ENCODE measurements at places on chromosomes 13 and 19.

DNA sequence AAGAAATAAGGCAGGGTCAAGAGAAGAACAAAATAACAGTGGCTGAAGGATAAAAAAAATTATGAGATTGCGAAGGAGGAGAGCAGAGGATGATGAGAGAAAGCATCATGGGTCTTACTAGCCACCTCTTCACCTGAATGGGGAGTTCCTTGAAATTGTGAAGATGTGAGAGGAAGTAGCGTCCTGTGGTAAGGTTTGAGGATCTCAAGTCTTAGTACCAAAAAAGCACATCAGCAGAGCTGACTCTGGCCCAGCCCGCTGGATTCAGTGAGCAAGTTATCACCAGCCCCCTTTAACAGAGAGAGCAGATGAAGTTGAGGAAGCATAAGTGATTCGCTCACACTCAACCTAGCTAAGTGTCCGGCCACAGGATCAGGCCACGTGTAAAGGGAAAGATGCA, 61.8 kb downstream of the RXFP2 start:
- no peak for DNase-seq

- no peak for DNase-seq
Measured at GRCh38 chr13:45422731-45423292, 4.6 kb upstream of the SLC25A30 start.

- DNase-seq, result no peak
Measured at GRCh38 chr13:109703250-109703649, 83.1 kb downstream of the IRS2 start.

DNA sequence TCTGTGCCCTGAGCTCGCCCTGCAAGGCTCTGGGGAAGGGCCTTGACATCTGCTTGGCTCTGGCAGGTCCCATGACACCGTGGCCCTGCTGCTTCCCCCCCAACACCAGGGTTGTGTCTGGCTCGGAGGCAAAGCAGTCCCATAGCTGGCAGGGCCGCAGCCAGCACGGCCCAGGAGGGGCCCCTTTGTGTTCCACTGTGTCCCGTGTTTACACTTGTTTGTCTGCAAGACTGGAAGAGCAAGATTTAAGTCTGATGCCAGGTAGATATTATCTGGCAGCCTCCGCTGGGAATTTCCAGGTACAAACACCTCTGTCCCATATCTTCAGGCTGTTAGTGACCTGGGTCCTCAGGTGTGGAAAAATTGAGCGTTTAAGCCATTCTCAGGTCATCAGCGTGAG, 44.3 kb downstream of the MCF2L start:
- no peak for DNase-seq

DNA sequence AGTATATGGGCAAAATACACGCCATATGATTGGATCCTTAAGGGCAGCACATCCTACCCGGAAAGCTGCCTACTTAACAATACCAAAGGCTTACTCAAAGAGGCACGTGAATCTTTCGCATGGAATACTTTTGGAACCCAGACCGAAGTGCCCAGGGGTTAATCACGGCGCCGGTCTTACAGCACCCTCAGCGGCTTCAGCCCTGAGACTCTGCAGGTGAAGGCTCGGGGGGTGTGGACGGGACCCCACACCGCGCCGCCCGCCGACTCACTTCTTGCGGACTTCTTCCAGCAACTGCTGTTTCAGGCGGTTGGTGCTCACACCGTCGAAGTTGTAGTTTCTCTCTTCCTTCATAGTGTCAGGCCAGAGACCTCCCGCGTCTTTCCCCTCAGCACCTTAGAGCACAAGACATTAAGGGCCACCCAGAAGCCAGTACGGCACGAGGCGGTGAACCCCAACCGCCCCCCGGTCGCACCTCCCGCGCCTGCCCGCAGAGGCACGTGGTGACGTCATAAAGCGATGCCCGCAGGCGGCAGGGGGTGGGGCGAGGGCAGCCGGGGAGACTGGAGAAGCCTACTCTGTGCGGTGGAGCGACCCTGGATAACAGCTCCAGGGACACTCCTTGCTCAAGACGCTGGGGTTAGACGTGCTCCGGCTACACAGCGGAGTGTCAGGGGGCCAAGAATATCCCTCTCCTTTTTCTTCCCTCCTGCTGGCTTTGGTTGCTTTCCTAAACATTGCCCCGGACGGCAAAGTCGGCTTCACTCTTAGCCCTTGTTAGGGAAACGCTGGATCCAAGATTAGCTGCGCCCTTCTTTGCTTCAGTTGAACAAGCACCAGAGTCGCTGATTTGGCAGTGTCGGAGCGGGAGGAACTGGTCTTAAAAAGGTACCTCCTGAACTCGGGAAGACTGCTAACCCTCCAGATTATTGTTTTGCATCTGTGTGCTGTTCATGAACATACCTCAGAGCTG, at the start of gene CCDC169:
Gene CCDC169, minus strand, starts transcription at position 449 of the 973 bp plus-strand sequence. Its CDS starts 95 bp downstream, at position 354.
- DNase-seq, result peak; percentile 40

DNA sequence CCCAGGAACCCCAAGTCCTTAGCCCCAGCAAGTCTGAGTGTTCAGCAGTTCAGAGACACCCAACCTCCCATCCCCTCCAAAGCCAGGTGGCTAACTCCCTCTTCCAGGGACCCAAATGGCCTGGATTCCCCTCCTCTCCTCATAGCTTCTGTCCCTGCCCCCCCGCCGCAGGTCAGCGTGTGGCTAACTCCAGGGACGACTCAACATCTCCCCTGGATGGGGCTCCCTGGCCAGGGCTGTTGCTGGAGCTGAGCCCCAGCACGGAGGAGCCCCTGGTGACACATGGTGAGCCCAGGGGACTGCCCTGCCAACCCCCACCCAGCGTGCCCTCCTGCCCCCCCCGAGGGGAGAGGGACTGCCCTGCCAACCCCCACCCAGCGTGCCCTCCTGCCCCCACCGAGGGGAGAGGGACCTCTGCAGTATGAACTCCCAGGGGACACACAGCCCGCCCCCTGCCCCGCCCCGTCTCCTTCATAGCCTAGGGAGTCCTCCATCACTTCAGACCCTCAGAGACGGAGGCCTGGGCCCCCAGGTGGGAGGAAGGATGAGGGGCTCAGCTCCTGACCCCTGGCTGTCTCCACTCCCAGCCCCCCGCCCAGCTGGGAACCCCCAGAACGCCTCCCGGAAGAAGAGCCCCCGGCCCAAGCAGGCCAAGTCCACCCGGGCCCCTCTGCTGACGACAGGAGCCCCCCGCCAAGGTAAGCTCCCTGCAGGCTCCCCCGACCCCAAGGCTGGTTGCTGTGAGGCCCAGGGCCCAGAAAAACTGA, 1.7 kb downstream of the SSC5D start:
- DNase-seq, result no peak

DNA sequence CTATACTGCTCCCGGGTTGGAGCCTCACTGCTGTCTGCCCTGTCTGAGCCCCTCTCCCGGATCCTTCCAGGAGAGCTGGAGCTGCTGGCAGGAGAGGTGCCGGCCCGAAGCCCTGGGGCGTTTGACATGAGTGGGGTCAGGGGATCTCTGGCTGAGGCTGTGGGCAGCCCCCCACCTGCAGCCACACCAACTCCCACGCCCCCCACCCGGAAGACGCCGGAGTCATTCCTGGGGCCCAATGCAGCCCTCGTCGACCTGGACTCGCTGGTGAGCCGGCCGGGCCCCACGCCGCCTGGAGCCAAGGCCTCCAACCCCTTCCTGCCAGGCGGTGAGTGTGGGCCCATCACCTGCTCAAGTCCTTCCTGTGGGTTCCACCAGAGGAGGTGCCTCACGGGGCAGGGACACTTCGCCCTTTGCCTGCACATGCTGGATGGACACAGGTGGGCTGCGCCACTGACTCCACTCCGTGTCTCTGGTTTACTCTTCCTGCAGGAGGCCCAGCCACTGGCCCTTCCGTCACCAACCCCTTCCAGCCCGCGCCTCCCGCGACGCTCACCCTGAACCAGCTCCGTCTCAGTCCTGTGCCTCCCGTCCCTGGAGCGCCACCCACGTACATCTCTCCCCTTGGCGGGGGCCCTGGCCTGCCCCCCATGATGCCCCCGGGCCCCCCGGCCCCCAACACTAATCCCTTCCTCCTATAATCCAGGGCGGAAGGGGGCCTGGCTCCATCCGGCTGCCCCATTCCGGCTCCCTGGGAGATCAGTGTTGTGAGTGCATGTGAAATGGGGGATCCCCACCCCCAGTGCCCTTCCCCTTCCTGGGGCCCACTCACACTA, 19.8 kb downstream of the EPN1 start:
- DNase-seq, result no peak

GRCh38 chr13:41188584-41188983, 5.8 kb downstream of the KBTBD7 start:
- DNase-seq, result no peak

DNA sequence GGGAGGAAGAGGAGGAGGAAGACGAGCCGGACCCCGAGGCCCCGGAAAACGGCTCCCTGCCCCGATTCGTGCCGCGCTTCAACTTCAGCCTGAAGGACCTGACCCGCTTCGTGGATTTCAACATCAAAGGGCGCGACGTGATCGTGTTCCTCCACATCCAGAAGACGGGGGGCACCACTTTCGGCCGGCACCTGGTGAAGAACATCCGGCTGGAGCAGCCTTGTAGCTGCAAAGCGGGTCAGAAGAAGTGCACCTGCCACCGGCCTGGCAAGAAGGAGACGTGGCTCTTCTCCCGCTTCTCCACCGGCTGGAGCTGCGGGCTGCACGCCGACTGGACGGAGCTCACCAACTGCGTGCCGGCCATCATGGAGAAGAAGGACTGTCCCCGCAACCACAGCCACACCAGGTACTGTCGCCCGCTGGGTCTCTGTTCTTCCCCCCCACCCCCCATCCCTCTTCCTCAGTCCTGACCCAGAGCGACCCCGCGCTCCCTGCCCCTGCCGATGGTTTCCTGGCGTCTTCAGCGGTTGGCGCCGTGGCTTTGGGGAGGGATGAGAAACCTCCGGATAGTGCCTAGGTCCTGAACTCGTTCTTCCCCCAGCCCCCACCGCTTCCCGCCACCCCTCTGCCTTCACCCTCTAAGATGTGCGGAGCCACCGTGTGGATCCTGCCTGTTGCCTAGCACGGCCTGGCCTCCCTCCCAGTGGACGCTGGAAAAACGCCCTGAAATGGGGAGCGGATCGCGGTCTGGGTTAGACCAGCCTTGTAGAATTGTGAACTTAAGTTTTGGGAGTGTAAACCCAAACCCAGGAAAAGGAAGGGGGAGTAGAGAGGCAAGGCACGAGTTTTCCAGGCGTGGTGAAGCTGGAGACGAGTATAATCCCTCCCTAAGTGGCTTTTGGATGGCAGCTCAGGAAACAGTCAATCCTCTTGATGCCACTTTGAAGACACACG, 1.5 kb downstream of the HS6ST3 start:
- no peak for DNase-seq

DNA sequence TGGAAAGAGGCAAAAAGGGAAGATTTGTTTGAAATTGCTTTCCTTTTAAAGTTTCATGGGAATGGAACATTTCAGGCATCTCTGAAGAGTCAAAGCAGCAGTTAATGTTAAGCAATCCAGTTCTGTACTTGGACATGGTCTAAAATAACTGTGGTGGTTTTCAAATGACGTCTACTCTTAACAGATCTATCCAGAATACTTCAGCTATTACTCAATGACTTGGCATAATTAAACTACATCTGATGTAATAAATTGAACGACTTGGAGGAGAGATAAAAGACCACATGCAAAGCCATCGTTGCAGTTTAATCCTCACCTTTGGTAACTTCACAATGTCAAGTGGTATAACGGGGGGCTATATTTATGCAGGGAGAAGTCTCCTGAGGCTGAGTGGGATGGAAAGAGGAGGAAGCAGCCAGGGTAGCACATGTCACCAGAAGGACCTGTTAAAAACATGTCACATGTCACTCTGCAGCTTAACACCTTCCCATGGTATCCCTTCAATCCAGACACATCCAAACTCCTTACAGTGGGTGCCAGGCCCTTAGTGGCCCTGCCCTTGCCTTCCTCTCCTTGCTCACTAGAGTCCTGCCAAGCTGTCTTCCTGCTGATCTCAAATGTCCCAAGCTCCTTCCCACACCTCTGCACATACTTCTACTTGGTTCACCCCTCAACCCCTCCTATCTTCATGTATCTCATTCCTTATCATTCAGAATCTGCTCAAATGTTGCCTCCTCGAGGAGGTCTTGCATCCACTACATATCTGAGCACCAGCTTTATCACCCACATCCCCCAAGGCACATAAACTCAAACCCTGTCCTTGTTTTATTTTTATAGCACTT, 327.8 kb downstream of the SUCLA2 start:
- peak; percentile 61 for DNase-seq

- DNase-seq, result no peak
Measured at GRCh38 chr13:97139691-97140090, 82.4 kb upstream of the MBNL2 start.

- DNase-seq, result no peak
Measured at GRCh38 chr19:40756502-40757110, 5.6 kb downstream of the SNRPA start.

DNA sequence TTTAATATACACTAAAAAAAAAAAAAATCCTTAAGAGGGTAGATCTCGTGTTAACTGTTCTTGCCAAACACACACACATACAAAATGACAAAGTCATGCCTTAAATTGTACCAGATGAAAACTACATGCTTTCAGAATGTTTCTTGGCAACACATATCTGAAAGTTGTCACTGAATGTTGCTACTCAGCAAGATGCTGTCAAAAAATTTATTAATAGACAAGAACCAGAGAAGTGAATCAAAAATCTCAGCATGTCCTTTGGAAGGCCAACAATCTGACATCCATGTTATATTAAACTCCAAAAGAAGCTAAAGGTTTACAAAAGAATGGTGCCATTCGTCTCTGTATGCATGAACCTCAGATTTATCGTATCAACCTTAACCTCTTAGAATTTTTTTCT, 1746.2 kb upstream of the PRR20A start:
- no peak for DNase-seq

DNA sequence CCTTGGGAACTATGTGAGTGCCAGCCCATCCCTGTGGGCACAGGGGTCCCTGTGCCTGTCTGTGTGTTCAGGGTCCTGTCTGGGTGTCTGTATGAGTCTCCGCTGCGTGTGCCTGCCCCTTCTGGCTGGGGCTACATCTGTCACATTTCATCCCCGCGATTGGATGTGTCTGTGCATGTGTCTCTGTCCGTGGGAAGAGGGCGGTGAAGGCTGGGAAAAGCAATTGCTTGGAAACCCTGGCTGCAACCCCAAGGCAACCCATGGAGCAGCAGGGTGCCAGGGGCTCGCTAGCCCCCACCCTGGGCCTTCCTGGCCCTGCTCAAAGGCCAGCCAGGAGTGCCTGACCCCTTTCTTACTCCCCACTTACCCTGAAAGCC, 1.4 kb downstream of the MAG start:
- no peak for DNase-seq

DNA sequence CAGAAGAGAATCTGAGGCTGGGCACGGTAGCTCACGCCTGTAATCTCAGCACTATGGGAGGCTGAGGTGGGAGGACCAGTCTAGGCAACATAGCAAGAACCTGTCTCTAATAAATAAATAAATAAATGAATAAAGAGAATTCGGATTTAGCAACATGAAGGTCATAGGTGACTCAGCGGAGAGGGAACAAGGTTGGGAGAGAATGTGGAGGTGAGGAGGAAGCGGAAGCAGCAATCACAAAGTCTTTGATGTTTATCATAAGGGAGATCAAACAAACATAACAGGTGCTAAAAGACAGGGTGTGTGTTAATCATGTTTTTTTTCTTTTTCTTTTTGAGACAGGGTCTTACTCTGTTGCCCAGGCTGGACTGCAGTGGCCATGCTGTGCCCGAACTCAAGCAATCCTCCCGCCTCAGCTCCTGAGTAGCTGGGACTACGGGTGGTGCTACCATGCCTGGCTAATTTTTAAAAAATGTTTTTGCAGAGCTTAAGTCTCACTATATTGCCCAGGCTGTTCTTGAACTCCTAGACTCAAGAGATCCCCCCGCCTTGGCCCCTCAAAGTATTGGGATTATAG, 16.3 kb downstream of the PBX4 start:
- DNase-seq, result no peak

Data from retinal pigment epithelial cell (primary cell).